Activated CD4-positive, CD25-positive, alpha-beta regulatory T cell treated with anti-CD3 and anti-CD28 coated beads, Interleukin-2, amount 50 U/mL, for 72 hours (primary cell): ENCODE measurements at places on chromosomes 12 and 14.

DNA sequence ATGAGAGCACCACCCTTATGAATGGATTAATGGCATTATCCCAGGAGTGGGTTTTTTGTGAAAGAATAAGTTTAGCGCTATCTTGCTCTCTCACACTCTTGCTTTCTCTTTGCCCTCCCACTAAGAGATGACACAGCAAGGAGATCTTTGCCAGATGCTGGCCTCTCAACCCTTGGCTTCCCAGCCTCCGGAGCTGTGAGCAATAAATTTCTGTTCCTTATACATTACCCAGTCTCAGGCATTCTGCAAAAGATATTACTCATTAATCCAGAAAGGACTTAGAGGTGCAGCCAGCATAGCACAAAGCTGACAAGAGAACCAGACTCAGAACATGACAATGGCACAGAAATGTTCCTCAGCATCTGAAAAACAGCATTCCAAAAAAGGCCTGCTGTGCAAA is 190.6 kb downstream of the ITPR2 start:
- DNase-seq: no peak

DNA sequence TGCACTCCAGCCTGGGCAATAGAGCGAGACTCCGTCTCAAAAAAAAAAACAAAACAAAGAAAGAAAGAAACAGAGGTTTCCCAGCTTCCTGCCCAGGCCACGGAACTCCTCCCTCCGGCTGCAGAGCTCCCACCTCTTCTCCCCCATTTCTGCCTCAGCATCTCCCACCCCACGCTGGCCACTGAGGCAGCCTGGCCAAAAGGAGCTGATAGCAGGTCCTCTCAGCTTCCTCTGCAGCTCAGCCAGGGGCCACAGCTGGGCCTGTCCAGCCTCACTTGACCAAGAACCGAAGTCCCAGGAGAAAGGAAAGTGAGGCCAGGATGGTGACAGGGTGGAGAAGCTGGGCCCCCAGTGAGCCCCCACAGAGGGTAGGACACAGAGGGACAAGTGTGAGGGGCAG is 33.4 kb upstream of the CD9 start:
- no peak for DNase-seq

DNA sequence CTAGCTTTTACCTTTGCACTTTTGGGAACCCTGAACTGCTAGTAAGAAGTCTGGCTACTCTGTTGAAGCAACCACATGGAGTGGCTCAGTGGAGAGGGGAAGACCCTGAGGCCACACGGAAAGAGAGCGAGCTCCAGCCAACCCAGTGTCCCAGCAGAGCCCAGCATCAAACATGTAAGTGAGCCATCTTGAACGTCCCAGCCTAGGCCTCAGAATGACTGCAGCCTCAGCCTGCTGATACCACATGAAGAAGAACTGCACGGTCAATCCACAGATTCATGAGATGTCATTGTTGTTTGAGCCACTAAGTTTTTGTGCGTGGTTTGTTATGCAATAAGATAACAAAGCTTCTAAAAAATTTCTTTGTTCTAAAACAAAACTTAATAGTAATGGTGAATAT is 40.2 kb downstream of the TFCP2 start:
- DNase-seq: no peak

GRCh38 chr12:119725523-119725922 is 57.6 kb downstream of the PRKAB1 start:
- DNase-seq: no peak

DNA sequence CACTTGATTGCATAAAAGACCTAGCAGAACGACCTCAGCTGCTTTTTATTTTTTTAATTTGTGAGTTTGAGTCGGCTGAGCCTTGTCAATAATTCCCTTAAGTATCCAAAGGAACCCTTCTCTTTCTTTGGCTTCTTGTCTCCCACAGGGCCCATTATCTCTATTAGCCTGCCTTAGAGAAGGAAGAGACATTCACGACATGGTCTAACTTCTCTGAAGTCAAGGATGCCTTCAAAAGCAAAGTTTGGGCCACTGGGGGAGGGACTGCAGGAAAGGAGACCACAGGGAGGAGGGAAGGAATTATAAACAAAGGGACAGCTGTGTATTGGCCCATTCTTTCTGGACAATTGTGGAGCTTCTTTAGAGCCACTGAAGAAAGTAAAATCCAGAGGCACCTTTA is 126.4 kb downstream of the BRMS1L start:
- no peak for DNase-seq

GRCh38 chr14:78022059-78022458 is 148.1 kb upstream of the NRXN3 start:
- DNase-seq: peak; percentile 60

DNA sequence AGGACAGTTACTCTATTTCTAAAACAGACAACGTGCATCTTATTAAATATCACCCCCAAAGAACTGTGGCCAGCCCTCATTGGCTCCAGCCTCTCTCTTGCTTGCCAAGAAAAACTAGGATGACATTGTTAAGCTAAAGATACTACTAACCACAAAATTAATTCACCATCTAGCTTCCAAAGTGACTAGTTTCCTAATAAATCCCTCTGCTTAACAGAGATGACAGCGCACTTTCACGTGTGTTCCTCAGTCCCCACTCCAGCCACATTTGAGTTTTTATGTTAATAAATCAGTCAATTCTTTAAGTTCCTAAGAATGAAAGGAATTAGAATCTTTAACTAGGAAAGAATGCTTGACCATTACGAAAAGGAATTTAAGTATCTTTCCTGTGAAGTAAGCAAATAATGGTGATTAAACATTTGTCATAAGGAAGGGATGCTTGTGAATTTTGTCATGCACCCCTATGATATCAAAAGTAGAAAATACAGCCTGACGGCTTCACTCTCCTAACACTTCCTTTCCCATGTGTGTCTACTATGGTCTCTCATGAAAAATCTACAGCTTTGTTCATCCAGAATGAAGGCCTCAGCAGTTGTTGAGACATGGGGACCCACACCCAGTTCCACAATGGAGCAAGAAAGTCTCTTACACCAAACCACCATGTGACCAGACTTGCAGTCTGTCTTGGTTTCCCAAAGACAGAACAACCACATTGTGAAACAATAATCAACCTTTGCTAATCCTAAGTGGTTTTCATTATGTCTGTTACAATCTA is 8.1 kb downstream of the CORO1C start:
- DNase-seq: no peak

GRCh38 chr14:78222746-78223145 is 52.6 kb downstream of the NRXN3 start:
- no peak for DNase-seq

DNA sequence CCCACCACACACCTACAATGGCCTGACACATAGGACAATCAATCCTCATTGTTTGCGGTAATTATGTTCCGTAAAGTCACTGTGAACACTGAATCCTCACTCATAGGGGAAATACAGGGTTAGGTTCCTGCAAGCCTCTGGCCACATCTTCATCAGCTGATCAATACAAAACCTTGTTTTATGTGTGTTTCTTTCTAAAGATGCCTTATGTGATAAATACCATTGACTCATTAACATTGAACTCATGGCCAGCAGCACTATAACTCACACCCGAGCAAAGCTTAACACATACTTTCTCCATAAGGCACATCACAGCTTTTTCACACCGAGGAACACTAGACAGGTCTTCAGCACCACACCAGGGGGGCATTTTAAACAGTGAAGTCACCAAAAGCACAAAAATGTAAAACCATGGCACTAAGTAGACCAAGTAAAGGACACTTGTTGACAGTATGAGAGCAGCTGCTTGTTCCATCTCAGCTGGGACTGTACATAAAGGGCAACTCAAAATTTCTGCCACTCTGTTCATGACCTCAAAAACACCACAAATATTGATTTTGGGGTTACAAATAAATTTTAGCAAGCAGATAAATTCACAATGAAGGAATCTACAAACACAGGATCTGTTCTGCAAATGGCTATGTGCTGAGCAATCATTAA is 60.5 kb downstream of the ESR2 start:
- DNase-seq: no peak

DNA sequence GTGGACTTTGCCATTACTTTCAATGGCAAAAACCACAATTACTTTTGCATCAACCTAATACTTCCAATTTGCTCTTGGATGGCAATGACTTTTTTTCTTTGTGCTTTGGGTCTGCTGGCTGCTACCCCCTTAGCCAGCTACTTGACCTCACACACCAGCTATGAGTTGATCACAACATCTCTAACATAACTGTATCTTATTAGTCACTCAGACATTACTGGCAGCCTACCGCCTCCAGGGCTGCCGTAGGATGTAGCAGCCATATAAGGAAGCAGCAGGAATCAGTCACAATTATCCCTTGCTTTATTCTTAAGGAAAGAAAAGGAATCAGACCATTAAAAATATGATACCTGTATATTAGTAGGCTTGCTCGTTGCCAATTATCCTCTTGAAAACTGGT is 260.5 kb downstream of the ADAMTS20 start:
- no peak for DNase-seq

- DNase-seq: no peak
These were observed 17.0 kb downstream of the ACIN1 start for GRCh38 chr14:23077962-23078361.

DNA sequence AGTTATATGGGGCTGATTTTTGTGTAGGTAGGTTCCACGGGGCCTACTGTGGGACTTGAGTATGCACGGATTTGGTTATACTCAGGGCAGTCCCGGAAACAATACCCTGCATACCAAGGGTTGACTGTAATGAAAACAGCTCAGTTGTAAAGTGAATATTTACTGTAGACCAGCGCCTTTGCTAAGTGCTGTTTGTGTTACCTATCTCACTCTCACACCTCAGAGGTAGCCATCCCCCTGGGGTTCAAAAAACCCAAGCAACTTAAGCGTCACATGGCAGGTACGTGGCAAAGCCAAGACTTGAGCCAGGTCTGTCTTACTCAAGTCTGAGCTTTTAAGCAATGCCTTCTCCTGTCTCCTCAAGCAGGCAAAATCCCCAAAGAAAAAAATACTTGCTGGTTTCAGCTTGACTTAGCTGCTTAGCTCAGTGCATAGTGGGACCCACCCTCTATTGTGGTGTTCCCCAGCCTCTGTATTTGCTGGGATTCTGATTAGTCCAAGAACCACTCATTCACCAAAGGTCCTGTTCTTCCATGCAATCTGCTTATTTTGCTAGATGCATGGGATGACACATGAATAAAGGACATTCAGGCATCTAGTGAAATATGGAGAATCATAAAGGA is 34.2 kb upstream of the STRN3 start:
- no peak for DNase-seq

DNA sequence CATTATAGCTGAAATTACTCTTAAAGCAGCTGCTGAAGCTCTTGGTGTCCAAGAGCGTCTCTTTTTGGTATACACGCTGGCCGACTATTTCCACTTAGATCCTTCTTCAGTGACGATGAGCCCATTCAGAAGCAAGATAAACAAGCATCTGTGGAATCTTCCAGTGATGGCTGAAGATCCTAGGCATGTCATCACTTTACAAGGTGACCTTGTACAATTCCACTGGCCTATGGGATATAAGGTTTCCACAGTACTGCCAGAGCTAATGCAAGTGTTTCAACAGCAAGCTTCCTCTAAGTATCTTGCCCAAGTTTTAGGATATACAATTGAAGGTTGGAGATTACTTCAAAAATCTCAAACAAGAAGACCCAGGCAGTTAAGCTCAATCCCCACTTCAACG is 47.0 kb downstream of the INTS13 start:
- no peak for DNase-seq

- DNase-seq: no peak
These were observed 3.1 kb downstream of the SAMD4A start for GRCh38 chr14:54570047-54570446.

DNA sequence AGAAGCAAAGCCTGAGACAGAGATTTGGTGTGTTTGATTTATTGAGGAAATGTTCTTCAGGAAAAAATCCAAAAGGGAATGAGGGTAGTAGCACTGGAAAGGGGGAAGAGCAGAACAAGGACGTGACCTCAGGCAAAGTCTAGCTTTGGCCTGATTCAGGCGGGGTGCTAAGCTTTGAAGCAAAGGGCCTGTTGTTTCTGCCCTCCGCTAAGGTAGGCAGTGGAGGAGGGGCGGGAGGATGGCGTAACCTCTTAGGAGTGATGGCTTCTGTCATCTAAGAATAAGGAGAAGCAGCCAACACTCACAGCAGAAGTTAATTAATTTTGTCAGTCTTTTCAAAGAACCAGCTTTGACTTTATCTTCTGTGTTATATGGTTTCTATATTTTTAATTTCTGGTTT is 20.4 kb downstream of the ABHD12B start:
- DNase-seq: no peak

GRCh38 chr12:42968426-42968825 is 378.9 kb upstream of the PRICKLE1 start:
- no peak for DNase-seq

DNA sequence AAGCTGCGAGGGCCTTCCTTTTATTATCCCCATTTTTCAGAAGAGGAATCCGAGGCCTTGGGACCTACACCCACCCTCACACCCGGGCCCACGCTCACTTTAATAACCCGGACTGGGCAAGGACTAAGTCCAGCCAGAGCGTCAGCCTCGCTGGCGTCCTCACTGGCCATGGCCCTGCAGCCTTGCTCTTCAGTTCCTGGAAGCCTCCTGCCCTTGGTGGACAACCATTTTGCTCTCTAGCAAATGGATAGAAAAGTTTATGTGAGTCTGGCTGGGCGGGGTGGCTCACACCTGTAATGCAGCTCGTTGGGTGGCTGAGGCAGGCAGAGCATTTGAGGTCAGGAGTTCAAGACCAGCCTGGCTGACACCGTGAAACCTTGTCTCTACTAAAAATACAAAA is 9.8 kb downstream of the RTL1 start:
- DNase-seq: peak; percentile 13

- no peak for DNase-seq
These were observed 8.3 kb downstream of the MAP4K5 start for GRCh38 chr14:50524060-50524459.

- DNase-seq: no peak
These were observed 121.9 kb downstream of the PDE3A start for GRCh38 chr12:20490213-20490612.

- DNase-seq: no peak
These were observed 27.0 kb upstream of the DUSP6 start for GRCh38 chr12:89379148-89379838.

DNA sequence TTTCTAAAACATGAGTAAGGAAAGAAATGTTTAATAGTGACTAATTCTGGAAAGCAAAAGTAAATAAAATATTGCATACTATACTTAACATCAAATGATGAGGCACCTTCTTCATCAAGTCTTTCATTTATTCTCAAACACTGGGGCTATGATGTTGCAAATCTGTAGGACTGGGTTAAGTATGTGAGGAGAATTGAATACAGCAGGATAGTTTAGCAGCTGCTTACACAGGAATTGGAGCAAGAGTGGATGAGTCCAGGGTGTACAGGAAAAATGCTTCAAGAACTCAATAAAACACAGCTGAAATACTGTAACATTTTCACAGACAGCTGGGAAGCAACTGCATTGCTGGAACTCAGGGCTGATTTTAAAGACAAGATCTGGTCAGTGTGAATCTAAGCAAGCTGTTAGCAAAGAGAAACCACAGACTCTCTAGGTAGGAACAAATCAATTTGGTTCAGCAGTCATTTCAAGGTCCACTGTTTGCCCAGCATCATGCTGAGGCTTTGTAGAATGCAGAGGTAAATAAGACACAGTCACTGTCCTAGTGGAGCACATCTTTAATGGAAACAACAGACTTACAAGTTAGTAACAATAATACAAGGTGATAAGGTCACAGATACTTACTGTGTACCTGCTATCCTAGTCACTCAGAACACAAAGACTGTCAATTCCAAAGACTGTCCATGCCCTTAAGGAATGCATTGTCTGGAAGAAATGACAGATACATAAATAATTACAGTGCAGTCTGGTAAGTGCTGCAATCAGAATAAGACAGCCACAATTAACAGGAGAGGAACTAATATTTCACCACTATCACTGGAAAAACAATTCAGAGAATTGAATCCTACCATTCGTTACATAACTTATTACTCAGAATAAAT is 96.8 kb upstream of the DACT1 start:
- DNase-seq: no peak
